Bronchial smooth muscle cell (primary cell): ENCODE measurements at places on chromosomes 6 and 20. TPM values are rescaled to one million over a fixed set of nuclear protein-coding genes. Genes with fewer than 3 reads are reported as not detected.

The KIFC1 gene
- 0.52 and 2.7 TPM in 2 replicates for total RNA-seq

The CLIC5 gene
- not detected in 2 replicates for total RNA-seq

The BPIFB1 gene
- total RNA-seq, result not detected in 2 replicates

The REM1 gene
- total RNA-seq, result not detected in 2 replicates

The RAB44 gene
- under 0.01 TPM in 1 of 2 replicates, not detected in the other for total RNA-seq

The FAM217A gene
- not detected in 2 replicates for total RNA-seq

The CCN5 gene
- 3.0 and 8.8 TPM in 2 replicates for total RNA-seq

The AFDN gene
- total RNA-seq, result 23.0 and 23.8 TPM in 2 replicates

The BANF2 gene
- not detected in 2 replicates for total RNA-seq

The PHACTR3 gene
- not detected in 2 replicates for total RNA-seq

The TRAPPC3L gene
- total RNA-seq, result 0.09 and 0.16 TPM in 2 replicates

The PCK1 gene
- not detected in 2 replicates for total RNA-seq

The TSPO2 gene
- not detected in 2 replicates for total RNA-seq
